ENCODE measurements at places on chromosomes 2 and 18. TPM values are rescaled to one million over a fixed set of nuclear protein-coding genes. Genes with fewer than 3 reads are reported as not detected.

- no peak for DNase-seq
Observed at GRCh38 chr18:8619041-8619440, 9.8 kb downstream of the RAB12 start.

DNA sequence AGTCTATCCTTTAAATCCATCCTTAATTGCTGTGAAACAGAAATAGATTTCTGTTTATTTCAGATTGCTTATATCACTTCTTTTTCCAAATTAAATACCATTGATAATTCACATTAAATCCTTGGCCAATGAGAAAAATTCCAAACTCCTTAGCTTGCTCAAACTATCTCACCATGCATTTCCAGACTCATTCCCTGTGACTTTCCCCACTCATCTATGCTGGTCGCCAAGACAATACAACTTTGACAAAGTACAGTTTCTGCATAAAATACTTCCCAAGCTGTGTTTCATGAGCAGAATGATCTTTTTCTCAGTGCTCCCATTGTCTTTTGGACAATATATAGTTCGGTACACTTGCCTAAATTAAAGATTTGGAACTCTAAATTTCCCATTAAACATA, 575.6 kb downstream of the CPS1 start:
- DNase-seq, result no peak

GRCh38 chr2:42032224-42032620, 15.6 kb upstream of the PKDCC start:
- no peak for DNase-seq

DNA sequence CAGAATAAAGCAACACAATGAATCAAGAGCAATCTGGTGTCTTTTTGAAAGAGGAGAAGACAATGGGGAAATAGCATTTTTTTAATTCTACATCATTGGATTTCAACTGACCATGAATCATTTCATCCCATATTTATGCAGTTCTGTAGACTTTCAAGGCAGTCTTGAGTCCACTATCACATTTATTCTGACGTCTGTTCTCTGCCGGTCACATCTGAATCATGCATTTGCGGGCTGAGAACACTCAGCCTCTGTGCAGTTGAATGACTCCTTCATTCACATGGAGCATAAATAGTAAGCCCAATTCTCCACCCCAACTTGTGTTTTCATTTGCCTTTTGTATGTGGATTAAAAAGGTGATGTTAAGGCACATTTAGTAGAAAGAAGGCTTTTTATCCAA, 128.2 kb downstream of the AKAIN1 start:
- DNase-seq, result no peak

DNA sequence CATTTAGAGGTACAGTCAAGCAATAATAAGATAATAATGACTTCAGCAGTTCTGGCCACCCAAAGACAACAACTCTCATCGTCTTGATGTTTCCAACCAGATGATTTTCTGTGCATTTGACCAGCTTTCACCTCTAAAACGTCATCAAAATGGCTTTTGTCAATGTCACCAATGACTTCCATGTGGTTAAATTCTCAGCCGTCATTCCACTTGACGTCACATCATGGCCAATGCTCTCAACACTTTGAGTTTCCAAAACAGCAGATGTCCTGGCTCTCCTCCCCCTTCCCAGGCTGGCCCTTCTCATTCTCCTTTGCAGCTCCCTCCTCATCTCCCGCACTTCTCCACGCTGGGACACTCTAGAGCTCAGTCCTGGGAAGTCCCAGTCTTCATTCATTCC, 258.3 kb downstream of the BCL2 start:
- DNase-seq, result no peak

GRCh38 chr2:156427074-156427473, 9.1 kb upstream of the GPD2 start:
- no peak for DNase-seq

DNA sequence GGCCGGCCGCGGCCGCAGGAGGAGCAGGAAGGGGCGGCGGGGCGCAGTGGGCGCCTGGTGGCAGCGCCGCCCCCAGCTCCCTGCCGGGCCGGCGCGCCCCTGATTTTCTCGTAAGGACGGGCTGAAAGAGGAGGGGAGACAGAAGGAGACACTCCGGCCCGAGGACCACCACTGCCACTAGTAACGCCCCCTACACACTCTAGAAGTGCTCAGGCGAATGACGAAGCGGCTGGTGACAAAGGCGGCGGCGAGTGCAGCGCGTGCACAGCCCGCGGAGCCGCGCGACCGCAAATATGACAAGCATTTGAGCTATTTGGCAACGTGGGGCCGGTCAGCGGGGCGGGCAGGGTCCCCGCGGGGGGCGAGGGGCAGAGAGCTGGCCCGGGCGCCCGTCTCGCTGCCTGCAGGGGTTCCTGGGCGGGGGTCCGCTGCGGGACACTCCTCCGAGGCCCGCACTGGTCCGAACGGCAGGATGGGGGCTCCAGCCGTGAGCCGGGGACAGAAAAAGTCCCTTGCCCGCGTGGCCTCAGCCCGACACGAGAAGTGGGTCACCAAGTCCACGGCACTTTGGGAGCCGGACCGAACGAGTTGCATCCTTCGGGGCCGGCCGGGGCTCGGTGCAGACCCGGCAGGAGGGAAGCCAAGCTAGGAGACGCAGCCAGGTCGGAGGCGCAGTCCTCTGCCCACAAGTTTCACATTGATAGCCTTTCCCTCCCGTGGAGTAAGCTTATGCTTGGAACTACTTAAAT, 524 bp upstream of the SERTAD2 start:
- peak; percentile 64 for DNase-seq

TMEM169 gene
- 0.42 TPM for total RNA-seq

BMP10 gene
- total RNA-seq, result not detected
